ENCODE measurements at places on chromosomes 6 and 20.
A peak's percentile ranks its signal among the peaks of the same experiment; 100 is the strongest.

- no peak for DNase-seq
Observed at GRCh38 chr6:102333736-102334135, 940.2 kb downstream of the GRIK2 start.

DNA sequence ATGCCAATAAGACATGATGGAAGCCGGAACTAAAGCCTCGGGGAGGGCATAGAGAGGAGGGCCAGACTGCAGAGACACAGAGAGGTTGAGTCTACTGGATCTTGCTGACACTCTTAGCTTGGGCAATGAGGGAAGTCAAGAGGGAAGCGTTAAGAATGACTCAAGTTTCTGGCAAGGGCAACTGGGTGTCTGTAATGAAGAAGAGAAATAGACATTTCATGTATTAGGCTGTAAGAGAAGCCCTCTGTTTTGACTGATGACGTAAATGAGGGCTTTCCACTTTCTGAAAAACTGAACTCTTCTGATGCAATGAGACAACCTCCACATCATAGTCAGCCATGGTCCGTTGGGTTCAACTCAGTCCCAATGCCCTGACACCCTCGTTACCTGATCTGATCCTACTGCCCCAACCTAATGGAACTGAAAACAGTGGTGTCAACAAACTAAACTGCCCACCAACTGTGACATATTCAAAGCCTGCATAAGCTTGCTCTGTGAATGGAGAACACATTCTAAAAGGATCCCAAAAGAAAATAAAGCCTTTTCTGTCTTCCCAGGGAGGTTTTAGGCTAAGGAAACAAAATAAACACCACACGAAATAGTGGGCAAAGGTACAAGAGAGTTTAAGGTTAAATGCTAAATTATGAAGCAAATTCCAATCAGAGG is 45.8 kb upstream of the PNRC1 start:
- DNase-seq, result peak; percentile 67

GRCh38 chr6:158191761-158192160 is 23.6 kb downstream of the GTF2H5 start:
- no peak for DNase-seq

GRCh38 chr20:12963416-12963815 is 45.4 kb upstream of the SPTLC3 start:
- no peak for DNase-seq

- no peak for DNase-seq
Observed at GRCh38 chr6:13373488-13373886, 45.1 kb upstream of the TBC1D7 start.

DNA sequence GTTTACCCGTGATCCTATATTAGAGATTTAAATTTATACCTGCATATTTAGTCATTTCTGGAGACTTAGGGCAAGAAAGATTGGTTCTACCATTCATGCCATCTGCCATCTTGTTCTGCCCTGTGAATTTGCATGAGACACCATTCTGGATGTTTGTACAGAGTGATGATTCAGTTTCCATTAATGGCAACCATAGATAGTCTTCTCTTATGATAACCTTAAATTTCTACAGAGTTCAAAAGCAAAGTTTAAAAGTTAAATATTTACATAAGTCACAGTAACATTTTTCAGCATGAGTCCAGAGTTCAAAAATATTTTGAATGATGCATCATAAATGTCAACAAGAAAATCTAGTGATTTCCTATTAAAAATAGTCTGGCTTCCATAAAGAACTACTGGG is 23.2 kb downstream of the PLCB1 start:
- DNase-seq, result no peak

- DNase-seq, result no peak
Observed at GRCh38 chr6:44131892-44132291, 4.5 kb downstream of the TMEM63B start.

- peak; percentile 77 for DNase-seq
Observed at GRCh38 chr6:170243791-170244291, 47.0 kb downstream of the DLL1 start.

DNA sequence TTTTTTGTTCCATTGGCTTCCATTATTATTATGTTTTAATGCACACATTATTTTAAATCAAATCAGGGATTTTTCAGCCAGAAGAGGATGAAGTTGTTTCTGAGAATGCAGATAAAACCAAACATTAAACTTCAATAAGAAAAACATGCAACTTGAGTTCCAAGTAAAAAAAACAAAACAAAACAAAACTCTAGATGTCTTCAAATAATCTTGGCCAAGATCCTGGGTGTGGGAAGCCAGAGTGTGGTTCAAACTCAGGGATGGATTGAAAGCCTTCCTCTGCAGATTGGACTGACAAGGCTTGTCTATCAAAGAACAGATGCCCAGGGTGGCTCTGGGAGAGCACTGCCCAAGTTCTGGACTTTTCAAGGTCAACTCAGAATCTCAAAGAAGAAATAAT is 134.1 kb downstream of the LCA5 start:
- peak; percentile 55 for DNase-seq

GRCh38 chr20:52379723-52380336 is 188.3 kb upstream of the ZFP64 start:
- DNase-seq, result peak; percentile 32

DNA sequence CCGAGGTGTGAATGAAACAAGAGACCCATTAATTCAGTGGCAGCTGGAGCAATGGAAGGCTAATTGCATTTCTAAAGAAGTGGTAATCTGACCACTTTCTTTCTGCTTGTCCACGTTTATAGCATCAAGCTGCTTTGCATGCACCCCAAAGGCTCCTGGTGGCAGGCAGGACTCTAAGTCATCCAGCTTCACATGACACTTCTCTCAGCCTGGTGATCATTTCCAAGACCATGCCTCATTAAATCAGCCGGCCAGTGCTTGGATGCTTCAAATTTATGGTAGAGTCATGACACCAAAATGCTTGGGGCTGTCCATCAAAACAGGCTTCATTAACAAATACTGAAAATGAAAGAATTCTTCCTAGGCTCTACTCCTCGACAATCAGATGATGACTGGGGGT is 614.9 kb downstream of the DOK5 start:
- no peak for DNase-seq

DNA sequence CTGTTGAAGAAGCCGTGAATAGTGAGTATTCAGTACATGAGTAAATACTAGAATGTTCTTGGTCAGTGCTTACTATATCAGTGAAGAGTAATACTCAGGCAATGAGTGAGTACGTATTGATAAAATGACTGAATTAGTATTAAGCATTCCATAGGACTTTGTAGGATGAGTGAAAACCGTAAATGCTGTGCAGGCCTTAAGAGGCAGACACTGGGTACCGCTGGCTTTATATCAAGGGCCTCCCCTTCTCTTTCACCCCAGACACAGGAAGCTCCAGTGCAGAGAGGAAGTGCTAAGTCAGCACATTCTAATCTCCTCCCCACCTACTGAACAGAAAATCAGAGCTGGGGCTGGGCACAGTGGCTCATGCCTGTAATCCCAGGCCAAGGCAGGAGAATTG is 24.2 kb downstream of the POFUT1 start:
- DNase-seq, result peak; percentile 41

DNA sequence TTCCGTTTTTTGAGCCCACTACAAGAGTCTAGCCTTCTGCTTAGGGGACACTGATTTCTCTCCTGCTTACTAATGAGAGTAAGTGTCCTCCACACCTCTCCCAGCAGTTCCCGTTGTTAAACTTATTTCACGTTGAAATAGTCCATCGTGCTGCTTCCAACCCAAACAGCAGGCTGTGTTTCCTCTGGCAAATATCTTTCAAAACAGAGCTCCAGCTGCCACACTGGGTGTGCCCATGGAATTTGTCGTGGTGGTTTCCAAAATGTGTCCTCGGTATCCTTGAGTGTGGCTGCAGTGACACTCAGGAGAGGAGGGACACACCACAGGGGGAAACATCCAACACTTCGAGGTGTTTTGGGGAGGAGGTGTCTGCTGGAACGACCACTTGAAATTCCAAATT is 176.5 kb upstream of the RALGAPA2 start:
- no peak for DNase-seq

DNA sequence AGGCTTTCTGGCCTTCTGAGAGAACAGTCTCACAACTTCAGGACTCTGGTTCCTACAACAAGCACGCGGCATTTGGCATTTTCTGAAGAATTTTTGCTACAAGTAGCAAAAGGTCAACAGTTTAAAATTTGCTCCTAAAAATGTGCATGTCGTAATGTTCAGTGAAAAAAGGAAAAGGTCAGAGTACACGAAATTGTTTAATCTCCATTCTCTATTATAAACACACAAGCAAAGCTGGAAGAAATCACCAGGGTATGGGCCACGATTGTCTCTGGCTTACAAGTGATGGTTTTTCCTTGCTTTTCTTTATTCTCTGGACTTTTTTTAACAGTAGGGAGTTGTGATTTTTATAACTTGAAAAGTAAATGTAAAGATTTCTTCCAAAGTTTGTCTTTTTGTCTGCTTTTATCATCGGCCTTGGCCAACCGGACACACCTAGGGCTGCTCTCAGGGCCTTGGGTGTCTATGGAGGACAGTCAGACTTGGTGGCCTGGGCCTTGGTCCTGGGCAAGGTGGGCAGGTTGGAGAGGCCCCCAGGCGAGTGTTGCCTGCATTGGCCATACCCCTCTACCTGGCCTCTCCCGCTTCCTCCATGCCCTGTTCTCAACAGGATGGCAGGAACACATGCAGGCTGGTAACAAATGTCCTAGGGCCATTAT is 32.4 kb downstream of the PLEKHG1 start:
- DNase-seq, result no peak

- no peak for DNase-seq
Observed at GRCh38 chr6:39195792-39196385, 33.4 kb downstream of the KCNK5 start.

DNA sequence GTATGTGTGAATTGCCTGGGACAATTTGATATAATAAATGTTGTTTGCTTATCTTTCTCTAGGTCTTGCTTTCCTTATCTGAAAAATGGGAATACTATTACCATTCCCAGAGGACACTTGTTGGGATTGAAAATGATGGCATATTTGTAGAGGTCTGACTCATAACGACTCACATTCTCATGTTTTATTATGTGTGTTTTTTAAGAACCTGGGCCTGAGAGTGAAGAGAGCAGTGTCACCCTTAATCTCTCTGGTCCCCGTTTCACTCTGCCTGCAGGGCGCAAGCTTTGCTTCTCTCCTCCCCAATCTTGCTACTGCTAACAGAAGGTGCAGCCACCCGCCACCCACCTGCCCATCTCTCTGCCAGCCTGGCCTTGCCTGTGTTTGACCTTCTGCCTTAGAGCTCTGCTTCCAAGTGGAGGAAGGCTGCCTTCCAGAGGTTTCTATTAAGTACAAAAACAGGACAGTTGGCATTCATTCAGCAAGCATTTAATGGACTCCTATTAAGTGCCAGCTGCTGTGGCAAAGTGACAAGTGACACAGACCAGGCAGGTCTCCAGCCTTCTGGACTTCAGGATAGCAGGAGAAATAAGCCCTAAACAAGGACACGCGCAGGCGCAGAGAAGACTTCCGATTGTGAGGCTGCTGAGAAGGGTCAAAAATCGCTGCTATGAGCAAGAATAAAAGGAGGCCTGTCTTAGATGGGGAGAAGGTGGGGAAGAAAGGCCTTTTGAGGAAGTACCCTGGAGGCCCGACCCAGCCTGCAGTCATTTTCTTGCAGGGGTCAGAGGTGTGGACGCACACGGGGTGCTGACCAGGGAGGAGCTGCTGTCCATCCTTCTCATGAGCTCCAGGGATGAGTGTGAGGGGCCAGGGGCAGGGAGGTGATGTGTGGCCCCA is 112.5 kb downstream of the JPH2 start:
- DNase-seq, result peak; percentile 23

DNA sequence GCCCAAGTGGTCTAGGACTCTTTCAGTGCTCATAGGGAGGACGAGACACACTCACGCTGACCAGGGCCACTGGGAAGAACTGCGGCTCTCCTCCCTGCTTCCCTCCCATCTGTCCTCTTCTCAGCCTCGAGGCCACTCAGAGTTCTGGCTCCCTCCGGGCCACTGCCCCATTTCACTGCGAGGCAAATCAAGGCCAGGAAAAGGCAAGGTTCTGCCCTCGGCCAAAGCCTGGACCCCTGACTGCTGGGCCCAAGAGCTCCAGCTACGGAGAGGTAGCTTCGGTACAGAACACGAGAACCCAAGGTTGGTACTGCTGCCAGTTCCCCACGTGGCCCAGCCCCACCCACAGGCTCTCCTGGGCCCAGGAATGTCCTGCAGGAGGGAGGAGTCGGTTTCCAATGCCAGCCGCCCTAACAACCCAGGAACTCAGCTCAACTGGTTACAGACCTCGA is 14.7 kb downstream of the PI16 start:
- peak; percentile 1 for DNase-seq

DNA sequence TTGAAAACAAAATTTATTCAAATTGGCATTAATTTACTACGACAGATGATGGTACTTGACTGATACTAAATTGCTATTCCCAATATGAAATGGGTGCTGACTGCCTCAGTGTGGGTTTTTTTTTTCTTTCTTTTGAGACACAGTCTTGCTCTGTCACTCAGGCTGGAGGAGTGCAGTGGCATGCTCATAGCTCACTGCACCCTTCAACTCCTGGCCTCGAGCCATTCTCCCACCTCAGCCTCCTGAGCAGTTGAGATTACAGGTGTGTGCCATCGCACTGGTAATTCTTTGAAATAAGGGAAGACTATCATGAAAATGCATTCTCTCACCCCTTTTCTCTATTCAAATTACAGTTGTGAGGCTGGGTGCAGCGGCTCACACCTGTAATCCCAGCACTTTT is 22.5 kb downstream of the PDSS2 start:
- DNase-seq, result no peak

DNA sequence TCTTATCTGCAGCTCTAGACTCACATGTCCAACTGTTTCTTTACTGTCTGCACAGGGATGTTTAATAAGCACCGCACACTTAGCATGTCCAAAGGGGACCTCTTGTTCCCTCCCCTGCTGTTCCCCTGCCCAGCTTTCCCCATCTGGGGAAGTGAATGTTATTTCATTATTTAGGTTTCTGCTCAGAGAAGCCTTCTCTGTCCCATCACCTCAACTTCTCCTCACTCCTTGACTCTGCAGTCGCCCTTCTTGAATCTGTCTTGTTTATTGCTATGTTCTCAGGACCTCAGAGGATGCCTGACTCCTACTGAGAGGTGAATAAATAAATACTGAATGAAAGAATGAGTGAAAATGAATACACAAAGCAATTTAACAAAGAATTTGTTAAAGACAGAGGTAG is 121.0 kb downstream of the SASH1 start:
- DNase-seq, result no peak

GRCh38 chr20:64104667-64105451 is 2.5 kb downstream of the NPBWR2 start:
- no peak for DNase-seq

GRCh38 chr6:7742223-7742785 is 16.4 kb downstream of the BMP6 start:
- no peak for DNase-seq

- no peak for DNase-seq
Observed at GRCh38 chr6:35817515-35817914, 12.4 kb downstream of the LHFPL5 start.

DNA sequence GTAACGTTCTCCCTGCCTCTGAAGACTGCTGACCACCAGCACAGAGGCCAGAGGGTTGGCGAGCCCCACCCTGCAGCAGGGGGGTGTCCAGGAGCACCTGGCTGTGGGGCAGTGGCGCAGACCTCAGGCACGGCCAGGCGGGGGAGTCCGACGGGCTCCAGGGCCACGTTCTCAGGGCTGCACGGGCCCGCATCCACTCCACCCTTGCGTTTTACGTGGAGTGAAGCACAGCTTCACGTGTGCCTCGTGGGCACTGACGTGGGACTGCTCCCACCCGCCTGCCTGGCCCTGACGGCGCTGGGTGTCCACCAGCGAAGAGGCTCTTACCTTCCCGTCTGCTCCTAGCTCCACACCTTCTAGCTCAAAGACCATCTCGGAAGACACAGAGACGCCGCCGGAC is 6.9 kb downstream of the RPS21 start:
- no peak for DNase-seq

- no peak for DNase-seq
Observed at GRCh38 chr6:120584111-120584760, 750.0 kb downstream of the TBC1D32 start.

- no peak for DNase-seq
Observed at GRCh38 chr20:58161192-58161591, 67.3 kb downstream of the ANKRD60 start.
